Pulmonary artery endothelial cell (primary cell): ENCODE measurements at places on chromosomes 7 and 10. TPM values are rescaled to one million over a fixed set of nuclear protein-coding genes. Genes with fewer than 3 reads are reported as not detected.

GRCh38 chr7:37248396-37248861, 200.2 kb downstream of the ELMO1 start:
- no peak for DNase-seq

Gene IL6
- total RNA-seq: 8.2 and 16.3 TPM in 2 replicates

Gene GRM3
- total RNA-seq: not detected in 2 replicates

DNA sequence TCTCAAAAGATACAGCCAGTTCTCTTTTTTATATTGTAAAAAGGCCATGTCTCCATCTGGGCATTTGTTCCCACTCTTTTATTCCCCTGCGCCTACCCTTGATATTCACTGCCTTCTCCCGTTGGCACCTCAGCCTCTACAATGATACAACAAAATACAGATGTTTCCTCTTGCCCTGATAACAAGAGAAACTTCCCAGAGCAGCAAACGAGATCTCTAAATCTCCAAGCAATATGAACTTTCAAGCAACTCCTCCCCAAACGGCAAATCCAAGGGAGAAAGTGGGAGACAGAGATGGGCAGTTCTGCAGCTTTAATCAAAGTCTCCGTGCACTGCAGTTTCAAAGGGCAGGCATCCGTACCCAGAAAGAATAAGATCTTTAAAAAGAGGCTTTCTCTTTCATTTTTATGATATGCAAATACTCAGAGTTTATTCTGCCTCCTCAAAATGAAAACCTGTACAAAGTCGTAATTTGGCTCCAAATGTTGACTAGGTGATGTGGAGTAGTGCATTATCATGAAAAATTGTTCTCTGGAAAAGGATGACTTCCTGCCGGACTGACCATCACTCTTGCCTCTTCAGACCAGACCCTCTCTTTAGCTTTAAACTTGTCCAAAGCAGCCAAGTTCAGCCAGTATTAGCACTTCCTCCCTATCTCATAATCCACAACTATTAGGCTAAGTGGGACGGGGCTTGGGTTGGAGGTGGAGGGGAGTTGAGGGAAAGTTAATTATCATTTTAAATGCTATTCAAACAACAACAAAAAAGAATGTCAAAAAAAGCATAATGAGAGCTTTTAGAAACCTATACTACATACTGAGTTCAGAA, 682 bp downstream of the HGF start:
- no peak for DNase-seq

DNA sequence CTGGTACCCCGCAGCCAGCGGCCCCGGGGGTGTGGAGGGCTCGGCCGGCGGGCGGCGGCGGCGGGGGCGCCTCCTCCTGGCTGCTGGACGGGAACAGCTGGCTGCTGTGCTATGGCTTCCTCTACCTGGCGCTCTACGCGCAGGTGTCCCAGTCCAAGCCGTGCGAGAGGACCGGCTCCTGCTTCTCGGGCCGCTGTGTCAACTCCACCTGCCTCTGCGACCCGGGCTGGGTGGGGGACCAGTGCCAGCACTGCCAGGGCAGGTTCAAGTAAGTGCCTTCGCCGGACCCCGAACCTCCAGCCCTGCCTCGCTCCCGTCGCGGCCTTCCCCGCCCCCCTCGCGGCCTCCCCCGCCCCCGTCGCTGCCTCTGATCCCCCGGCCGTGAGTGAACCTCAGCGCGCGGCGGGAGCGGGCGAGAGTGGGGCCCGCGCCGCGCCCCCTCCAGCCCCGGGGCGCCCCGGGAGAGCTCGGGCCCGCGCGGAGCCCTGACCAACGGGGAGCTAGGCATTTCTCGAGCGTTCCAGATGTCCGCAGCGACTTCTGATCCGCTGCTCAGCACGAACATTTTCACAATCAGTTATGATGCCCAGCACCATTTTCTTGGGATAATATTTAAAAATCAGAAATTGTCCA, 727 bp downstream of the ATRNL1 start:
- DNase-seq: no peak

- no peak for DNase-seq
Measured at GRCh38 chr7:46079421-46079820, 158.3 kb upstream of the IGFBP3 start.

- DNase-seq: no peak
Measured at GRCh38 chr10:86350897-86351296, 15.7 kb downstream of the GRID1 start.

DNA sequence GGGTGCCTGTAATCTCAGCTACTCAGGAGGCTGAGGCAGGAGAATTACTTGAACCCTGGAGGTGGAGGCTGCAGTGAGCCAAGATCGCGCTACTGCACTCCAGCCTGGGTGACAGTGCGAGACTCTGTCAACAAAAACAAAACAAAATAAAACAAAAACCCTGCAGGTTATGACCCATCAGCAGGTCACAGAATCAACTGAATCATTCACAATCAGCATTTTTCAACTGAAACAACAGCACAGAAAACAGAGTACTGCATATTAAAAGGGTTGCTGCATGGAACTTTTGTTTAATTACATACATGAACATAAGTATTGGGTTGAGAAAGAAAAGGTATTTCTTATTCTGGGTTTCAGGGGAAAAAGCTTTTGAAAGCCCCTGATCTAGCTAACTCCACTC, 77.6 kb downstream of the KCNMA1 start:
- DNase-seq: no peak

- no peak for DNase-seq
Measured at GRCh38 chr7:66409493-66409892, 204.4 kb downstream of the TPST1 start.

- DNase-seq: no peak
Measured at GRCh38 chr10:68578974-68579373, 18.8 kb downstream of the TET1 start.

GRCh38 chr7:149642589-149642988, 130.8 kb downstream of the ZNF467 start:
- DNase-seq: no peak

Gene MAGI2
- total RNA-seq: 1.3 and 2.7 TPM in 2 replicates

DNA sequence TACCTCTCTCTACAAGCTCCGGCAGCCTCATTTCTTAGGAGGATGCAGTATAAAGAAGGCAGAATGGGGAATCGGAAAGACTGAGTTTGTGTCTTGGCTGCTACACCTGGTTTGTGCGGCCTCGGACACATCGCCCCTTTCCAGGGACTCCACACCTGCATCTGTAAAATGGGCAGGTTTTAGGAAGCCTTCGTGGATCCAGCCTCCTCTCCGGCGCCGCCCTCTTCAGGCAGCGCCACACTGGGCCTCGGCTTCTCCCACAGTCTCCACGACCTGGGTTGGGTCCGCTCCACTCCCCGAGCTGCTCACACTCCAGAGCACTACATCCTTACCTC, 341 bp downstream of the GOT1 start:
- no peak for DNase-seq

GRCh38 chr7:3309140-3309539, 8.1 kb downstream of the SDK1 start:
- no peak for DNase-seq

DNA sequence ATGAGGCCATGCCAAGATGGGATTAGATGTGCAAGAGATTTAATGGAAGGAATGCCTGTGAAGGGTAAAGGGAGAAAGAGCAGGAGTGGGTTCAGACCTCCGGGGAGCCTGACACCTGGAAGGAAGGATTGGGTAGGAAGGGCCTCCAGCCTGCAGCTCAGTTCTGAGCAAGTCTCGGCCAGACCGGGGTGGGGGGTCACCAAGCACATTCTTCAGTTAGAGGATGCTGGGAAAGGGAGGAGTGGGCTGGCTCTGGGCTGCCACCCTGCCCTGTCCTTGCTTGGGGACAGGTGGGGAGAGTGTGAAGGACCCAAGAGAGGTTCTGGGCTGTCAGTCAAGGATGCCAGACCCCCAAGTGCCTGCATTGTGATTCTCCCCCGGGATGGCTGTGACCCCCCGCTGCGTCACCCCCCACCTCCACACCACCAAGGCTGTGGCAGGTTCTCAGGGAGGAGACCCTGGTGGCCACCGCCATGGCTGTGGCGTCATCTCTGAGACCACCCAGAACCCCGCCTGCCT, 16.5 kb upstream of the PRKAG2 start:
- no peak for DNase-seq

Gene HOXA6
- 0.07 and 0.42 TPM in 2 replicates for total RNA-seq

GRCh38 chr10:24701447-24701846, 22.2 kb downstream of the ARHGAP21 start:
- DNase-seq: no peak

DNA sequence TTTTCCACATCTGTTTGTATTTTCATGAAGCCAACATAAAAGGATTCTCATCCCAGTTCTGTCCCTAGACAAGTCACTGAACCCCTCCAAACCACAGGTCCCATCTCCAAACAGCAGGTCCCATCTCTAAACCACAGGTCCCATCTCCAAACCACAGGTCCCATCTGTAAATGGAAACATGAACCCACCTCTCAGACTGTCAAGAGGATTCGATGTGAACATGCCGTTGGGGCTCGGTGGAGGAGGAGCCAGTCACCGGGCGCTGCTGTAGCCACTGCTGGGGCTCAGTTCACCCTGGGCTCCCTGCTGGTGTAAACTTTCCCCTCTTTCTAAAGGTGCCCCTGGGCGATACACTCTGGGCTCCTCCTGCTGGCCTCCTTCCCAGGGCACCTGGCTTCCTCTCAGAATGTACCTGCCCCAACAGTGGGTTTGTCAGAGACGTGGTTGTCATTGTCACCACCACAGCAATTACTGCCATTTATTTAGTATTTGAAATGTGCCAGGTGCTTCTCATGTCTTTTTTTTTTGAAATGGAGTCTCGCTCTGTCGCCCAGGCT, 13.0 kb downstream of the LHPP start:
- no peak for DNase-seq

GRCh38 chr10:132878091-132878729, 64.2 kb downstream of the CFAP46 start:
- no peak for DNase-seq

DNA sequence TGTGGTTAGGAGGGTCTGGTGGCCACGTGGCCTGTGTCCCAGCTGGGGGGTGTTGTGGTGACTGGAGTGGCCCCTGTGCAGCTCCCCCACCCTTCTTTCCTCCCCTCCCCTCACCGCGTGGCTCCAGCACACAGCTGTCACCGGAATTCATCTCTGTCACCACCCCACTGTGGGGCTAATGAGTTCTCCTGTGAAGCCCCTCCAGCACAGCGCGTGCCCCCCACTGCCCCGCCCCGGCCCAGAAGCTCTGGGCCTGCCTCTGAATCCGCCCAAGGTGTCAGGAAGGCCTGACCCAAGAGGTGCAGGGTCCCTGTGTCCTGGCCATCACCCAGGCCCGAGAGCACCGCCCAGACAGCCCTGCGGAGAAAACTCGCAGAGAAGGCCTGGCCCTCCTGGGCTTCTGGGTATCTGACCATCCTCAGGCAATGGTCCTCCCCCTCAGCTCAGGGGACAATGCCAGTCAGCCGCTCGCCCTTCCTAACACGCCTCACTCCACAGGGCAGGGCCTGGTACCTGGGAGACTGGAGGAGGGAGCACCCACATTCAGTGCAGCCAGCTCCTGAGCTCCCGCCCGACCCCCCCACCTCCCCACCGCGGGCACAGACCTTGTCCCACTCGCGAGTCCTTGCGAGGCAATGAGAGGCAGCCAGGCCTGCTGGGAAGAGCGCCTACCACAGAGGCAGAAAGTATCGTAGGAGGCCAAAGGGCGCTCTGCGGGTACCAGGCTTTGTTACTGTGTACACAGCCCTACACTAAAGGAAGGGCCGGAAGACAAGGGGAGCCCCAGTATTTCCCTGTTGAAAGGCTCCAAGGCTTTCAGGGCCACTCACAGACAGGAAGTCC, 38.2 kb downstream of the GBX1 start:
- DNase-seq: no peak

DNA sequence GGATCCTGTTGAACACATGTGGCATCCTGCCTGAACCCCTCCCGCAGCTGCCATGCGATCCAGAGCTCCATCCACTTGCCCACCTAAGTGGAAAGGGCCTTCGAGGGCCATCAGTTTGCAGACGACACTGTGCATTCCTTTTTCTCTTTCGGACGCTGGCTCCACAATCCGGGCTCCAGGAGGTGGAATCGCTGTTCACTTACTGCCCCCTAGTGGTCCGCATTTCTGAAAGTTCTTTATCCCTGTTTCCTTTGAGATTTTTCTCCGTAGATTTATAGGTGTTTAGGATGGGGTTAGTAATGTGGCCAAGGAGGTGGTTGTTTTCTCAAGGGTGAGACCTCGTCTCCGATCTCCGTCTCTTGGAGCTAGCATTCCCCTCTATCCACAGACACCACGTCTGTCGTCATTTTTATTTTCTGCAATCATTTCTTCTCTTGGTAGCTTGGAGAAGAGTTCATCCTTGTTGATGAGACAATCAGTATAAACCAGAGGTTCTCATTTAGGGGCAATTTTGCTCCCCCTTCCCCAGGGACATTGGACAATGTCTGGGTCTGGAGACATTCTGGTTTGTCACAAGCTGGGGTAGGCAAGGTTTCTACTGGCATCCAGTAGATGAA, 204.6 kb downstream of the ARHGAP21 start:
- DNase-seq: peak; percentile 8

DNA sequence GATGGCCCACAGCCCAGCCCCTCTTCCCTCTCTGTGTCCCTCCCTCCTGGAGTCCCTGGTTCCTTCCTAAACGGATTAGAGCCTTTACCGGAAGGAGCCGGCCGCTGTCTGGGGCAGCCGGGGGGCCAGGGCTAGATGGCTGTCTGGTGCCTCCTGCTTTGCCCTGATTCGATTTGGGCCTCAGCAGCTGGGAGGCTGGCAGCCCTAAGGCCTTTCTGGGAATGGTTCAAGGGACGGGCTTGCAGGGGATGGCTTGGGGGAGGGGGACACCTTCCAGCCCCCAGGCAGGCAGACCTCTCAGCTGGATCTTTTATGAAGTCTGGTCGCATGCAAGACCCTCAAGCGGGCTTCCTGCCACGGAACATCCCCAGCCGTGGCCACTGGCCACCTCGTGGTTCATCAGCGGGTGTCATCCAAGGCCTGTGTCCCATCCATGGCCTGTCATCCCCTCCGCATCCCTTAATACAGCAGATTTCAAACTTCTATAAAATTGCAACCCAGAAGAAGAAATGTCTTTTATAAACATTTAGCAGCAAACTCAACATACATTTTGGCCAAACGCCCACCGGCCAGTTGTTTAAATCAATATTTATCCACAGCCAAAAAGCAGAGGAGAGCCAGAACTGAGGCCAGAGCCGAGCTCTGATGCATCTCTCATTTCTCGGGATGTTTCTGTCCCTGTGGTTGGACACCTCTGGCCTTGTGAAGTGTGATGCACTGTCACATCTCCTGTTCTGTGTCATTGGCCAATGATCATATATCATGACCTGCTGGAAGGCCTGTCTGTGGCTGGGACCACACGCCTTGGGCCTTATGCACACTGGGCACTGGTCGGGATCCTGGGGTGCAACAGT, 52.0 kb downstream of the GTF2IRD1 start:
- DNase-seq: no peak

Gene PKD2L1
- not detected in 2 replicates for total RNA-seq

DNA sequence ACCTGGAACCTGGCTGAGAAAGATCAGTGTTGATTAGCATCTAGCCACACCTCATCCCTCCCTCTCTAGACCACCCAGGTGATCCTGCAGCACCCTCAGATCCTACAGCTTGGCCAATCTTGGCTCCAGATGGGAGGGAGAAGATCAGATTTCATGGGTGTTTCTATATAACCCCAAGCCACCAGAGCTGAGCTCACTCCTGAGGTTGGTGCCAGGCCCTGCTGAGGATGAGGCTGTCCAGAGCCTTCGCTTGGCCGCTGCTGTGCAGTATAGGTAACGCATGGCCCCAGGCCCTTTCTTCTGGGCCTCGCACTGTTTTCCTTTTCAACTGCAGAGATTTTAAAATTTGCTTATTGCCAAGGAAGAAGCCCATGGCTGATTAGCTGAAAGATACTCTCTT, 27.0 kb downstream of the C10orf120 start:
- DNase-seq: no peak

- no peak for DNase-seq
Measured at GRCh38 chr7:117728890-117729624, 144.2 kb downstream of the CTTNBP2 start.

Gene EVX1
- total RNA-seq: not detected in 2 replicates
